ENCODE measurements at places on chromosomes 2 and 18.

- DNase-seq, result no peak
Observed at GRCh38 chr2:191601060-191601459, 76.9 kb upstream of the NABP1 start.

DNA sequence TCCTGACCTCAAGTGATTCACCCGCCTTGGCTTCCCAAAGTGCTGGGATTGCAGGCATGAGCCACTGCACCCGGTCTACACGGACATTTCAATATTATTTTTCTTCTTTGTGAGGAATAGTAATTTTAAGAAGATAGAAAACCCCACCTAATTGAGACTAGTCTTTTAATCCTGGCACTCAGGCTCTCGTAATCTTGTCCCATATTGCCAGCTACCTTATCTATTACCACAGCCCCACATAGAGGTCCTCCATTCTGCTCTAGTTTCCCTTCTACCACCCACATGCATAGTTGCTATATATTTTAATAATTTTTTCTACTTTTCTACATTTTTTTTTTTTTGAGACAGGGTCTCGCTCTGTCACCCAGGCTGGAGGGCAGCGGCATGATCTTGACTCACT is 9.5 kb upstream of the USP14 start:
- DNase-seq, result no peak

- no peak for DNase-seq
Observed at GRCh38 chr2:108916122-108916795, 72.8 kb downstream of the EDAR start.

GRCh38 chr2:47721296-47721695 is 61.6 kb upstream of the MSH6 start:
- no peak for DNase-seq

- no peak for DNase-seq
Observed at GRCh38 chr2:66827851-66828250, 392.9 kb downstream of the MEIS1 start.

GRCh38 chr2:233081232-233081730 is 21.1 kb downstream of the INPP5D start:
- peak; percentile 64 for DNase-seq
